NCI-H2081 (cell line): ENCODE measurements at places on chromosomes 6 and 20.
A peak's percentile ranks its signal among the peaks of the same experiment; 100 is the strongest.

GRCh38 chr6:137873273-137873762, 6.3 kb downstream of the TNFAIP3 start:
- no peak for DNase-seq

DNA sequence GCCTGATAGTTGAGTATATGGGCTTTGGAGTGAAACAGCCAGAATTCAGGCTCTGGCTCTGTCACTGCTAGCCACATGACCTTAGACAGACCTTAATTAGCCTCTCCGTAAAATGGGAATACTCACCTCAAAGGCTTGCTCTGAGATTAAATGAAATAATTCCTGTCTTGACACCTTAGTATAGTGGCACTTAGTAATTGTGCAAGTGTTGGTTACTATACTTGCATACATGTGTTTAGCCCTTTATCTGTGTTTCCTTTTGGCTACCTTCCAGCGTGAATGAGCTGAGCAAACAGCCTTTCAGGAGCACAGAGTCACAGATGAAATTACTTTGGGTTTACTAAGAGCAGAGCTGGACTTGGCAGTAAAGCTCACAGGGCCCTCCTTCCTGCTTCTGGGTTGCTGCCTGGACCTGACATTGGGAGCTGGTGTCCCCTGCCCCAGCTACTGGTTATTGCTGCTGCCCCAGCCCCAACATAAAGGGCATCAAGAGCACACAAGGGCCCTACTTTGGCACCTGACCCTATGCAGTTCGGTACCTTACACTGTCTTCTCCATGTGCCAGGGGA, 32.8 kb downstream of the CD164 start:
- peak; percentile 67 for DNase-seq

GRCh38 chr6:163418311-163419029, 4.0 kb downstream of the QKI start:
- no peak for DNase-seq

GRCh38 chr6:56475736-56476457, 166.8 kb downstream of the DST start:
- no peak for DNase-seq

- no peak for DNase-seq
Measured at GRCh38 chr20:61260905-61261304, 8.8 kb downstream of the CDH4 start.

DNA sequence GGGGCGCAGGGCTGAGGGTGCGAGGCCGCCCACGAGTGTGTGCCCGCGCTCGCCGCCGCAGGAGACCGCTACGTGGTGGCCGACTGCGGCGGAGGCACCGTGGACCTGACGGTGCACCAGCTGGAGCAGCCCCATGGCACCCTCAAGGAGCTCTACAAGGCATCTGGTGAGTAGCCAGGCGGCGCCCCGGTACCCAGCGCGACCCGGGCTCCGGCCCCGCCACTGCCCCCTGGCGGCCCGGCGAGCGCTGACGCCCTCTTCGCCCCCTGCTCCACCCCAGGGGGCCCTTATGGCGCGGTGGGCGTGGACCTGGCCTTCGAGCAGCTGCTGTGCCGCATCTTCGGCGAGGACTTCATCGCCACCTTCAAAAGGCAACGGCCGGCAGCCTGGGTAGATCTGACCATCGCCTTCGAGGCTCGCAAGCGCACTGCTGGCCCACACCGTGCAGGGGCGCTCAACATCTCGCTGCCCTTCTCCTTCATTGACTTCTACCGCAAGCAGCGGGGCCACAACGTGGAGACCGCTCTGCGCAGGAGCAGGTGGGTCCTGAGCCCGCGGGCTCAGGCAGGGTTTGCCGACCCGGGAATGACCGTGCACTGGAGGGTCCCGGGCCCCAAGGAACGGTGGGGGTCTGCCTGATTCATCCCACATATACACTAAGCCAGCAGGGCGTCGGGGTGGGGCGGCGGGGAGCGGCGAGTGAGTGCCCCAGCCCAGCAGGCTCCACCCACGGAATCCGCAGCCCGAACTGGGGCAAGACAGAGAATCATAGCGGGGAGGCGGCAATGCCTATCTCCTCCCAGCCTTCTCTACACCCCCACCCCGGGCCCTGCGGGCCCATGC, 17.4 kb downstream of the HSPA12B start:
- DNase-seq = peak; percentile 35

GRCh38 chr20:24994470-24995368, 2.2 kb upstream of the APMAP start:
- DNase-seq = peak; percentile 74

GRCh38 chr6:33297956-33298772, 578 bp downstream of the RGL2 start:
- DNase-seq = peak; percentile 36

DNA sequence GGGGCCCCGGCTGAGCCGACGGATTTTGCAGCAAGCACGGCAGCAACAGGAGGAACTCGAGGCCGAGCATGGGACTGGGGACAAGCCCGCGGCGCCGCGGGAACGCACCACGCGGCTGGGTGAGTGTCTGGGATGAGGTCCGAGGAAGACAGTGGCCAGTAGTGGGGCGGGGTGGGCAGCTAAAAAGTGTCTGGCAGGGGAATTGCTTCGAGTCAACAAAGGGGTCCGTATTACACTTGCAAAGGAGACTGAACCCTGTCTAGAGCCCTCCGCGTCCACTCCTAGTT, 356 bp downstream of the BYSL start:
- peak; percentile 42 for DNase-seq

GRCh38 chr6:21792177-21792576, 198.6 kb downstream of the SOX4 start:
- DNase-seq = no peak

- DNase-seq = no peak
Measured at GRCh38 chr6:54310377-54311152, 2.3 kb downstream of the TINAG start.

DNA sequence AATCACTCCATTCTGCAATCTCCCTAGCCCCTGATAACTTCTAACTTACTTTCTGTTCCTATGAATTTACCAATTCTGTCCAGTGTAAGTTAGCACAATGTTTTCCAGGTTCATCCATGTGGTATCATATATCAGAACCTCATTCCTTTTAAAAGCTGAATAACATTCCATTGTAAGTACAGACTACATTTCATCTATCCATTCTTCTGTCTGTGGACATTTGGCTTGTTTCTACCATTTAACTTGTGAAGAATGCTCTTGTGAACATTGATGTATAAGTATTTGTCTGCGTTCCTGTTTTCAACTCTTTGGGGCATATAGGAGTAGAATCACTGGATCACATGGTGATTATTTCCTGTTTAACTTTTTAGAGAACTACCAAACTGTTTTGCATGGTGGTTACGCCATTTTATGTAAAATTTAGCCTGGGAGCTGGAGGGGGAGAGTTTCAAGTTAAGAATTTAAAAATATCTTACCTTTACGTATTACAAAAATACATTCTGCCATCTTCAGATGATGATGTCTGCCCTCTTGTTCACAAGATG, 156.5 kb downstream of the BTBD3 start:
- DNase-seq = no peak

- no peak for DNase-seq
Measured at GRCh38 chr6:46130666-46131065, 877 bp downstream of the ENPP4 start.

DNA sequence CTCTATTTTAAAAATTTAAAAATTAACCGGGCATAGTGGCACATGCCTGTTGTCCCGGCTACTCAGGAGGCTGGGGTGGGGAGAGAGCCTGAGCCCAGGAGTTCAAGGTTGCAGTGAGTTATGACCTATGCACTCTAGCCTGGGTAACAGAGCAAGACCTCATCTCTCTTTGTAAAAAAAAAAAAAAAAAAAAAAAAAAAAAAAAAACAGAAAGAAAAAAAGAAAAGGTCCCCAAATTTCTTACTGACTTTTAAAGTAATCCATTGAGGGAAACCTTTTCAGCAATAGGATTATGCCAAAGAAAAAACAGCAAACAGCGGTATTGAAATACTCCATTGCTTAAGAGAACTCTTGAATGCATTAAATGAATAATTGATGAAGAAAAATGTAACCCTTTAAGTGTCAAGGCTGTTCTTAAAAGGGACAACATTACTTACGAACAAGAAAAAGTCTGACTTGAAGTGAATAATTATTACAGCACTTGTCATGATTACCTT, 6.0 kb upstream of the DNAAF9 start:
- DNase-seq = no peak

DNA sequence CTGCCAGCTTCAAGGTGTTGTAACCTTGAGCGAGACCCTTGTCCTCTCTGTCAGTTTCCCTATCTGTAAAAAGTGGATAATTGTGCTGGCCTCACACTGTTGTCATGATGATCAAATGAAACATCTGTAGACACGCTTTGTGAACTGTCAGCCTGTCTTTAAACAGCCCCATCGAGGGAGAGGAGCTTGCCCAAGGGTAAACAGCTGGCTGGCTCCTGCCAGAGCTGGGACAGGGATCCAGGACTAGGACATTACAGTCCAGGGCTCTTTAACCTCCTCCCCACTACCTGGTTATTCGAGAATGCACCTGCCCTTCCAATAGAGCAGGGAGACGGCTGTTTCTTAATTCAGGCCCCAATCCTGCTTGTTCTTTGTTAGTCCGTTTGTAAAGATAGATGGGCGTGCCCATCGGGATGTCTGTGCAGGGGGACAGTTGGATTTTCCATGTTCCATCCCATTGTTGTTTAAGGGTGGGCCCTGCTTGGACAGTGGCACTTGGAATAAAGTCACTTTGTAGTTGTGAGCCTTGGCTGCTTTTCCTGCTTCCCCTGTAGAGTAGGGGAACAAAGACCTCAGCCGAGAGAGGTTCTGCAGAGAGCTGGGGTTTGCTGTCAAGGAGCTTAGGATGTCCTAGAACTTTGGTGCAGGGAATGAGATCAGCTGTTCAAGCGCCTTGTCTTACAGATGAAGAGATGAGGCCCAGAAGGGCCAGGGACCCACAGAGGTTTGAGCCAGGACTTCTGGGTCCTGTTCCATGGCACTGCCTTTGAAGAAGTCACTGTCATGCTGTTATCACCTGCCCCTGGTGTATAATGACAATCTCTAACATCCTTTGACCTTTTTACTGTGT, 77.9 kb upstream of the MYL9 start:
- DNase-seq = no peak

DNA sequence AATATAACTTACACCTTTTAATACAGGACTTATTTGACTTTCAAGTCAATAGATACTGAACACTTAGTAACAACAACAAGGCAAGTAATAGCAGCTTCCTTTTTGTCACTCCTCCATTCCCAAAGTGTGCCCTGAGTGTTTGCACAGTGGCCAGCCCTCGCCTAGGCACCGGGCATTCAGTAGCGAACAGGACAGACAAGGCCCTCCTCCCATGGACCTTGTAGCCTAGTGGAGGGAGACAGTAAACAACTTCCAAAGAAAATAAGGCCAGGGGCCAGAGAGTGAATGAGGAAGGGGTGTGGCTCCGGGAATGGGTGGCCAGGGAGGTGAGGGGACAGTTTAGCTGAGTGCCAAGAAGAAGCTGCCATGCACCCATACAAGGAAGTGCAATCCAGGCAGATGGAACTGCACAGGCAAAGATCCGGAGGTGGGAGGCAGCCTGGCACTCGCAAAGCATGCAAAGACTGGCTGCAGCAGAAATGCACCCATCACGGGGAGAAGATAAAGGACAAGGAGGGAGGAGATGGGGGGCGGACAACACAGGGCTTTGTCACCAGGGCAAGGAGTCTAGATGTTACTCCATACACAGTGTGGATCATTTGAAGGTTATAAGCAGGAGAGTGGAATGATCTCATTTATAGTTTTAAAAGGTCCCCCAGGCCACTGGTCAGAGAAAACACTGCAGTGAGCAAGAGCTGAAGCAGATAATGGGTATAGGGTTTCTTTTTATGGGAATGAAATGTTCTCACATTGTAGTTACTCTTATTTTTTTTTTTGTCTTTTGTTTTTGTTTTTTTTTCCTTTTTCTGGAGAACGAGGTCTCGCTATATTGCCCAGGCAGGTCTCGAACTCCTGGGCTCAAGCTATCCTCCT, 32.2 kb downstream of the ATP9A start:
- DNase-seq = no peak

- DNase-seq = peak; percentile 89
Measured at GRCh38 chr6:24402697-24403500, at the start of gene MRS2. MRS2 (plus strand) TSS chr6:24402936; CDS start chr6:24403047, 111 bp downstream.

DNA sequence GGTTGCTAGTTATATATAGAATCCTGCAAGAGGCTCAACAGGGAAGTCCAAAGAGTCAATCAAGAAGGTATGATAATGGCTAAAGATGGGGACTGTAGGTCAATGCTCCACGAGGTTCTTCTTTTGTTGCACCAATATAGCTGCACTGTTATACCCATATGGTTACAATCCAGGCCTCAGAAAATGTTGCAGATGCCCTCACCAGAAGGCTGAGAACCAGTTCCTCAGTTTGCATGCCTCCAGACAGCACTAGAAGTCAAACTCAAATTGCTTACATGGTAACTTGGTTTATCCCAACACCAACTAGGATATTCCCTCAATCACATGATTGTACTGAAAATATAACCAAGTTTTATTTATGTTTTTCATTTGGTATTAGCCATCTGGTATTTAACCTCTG, 12.1 kb downstream of the EEF1A1 start:
- DNase-seq = no peak

- no peak for DNase-seq
Measured at GRCh38 chr6:11294228-11294627, 61.8 kb upstream of the NEDD9 start.

GRCh38 chr20:47501116-47501481, 588 bp upstream of the NCOA3 start:
- DNase-seq = no peak

DNA sequence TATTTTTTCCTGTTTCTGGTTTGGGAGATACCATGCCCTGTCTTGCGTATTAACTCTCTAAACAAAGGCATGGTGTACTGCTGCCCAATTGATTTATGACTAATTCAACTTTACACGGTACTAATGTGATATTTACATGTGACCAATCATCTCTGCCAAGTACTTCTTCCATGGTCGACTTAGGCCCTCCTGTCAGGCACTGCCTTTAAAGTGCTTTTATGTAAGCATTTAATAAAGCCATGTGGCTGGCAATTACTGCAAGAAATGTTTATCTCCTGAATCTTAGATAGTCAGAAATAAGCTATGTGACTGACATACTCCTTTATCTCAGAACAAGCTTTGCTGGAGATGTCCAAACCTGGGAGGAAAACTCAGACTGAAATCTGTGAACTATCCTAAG, 323.4 kb downstream of the BTBD3 start:
- DNase-seq = peak; percentile 37

GRCh38 chr6:127520066-127520465, 931 bp upstream of the MTCL3 start:
- DNase-seq = no peak

- no peak for DNase-seq
Measured at GRCh38 chr20:17676378-17676759, 5.7 kb downstream of the RRBP1 start.

GRCh38 chr6:5624256-5624655, 362.9 kb downstream of the FARS2 start:
- DNase-seq = no peak

GRCh38 chr20:22544462-22544861, 39.9 kb downstream of the FOXA2 start:
- no peak for DNase-seq

DNA sequence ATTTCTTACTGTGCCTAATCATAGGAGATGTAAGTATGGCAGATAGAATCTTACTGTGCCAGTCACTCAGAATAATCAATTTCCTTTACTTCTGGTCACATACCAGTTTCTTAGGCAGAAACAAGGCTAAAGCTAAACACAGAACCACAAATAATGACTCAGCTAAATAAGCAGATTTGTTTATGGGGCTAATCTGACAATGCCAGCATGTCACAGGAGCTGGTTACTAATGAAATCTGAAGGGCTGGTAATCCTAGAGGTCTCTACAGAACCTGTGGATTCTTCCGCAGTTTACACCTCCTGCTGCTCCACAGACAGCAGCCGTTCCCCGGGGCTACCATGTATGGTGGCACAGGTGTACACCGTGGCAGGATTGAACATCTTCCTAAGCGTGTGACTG, 80.8 kb downstream of the LYRM4 start:
- DNase-seq = no peak

GRCh38 chr20:53786445-53787267, 193.0 kb upstream of the ZNF217 start:
- peak; percentile 8 for DNase-seq
